Pulmonary artery endothelial cell (primary cell): ENCODE measurements at places on chromosomes 3 and 15.

DNA sequence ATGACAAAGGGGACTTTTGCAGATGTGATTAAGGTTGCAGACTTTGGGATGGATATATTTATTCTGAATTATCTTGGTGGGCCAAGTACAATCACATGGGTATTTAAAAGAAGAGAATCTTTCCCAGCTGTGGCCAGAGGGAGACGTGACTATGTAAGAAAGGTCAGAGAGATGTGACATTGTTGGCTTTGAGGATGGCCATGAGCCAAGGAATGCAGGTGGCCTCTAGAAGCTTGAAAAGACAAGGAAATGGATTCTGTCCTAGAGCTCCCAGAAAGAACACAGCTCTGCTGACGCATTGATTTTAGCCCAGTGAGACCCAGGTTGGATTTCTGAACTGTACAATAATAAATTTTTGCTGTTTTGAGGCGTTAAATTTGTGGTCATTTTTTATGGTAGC is 616.0 kb upstream of the TBL1XR1 start:
- peak; percentile 79 for DNase-seq

- DNase-seq = no peak
Observed at GRCh38 chr15:71052356-71052755, 62.9 kb upstream of the THSD4 start.

DNA sequence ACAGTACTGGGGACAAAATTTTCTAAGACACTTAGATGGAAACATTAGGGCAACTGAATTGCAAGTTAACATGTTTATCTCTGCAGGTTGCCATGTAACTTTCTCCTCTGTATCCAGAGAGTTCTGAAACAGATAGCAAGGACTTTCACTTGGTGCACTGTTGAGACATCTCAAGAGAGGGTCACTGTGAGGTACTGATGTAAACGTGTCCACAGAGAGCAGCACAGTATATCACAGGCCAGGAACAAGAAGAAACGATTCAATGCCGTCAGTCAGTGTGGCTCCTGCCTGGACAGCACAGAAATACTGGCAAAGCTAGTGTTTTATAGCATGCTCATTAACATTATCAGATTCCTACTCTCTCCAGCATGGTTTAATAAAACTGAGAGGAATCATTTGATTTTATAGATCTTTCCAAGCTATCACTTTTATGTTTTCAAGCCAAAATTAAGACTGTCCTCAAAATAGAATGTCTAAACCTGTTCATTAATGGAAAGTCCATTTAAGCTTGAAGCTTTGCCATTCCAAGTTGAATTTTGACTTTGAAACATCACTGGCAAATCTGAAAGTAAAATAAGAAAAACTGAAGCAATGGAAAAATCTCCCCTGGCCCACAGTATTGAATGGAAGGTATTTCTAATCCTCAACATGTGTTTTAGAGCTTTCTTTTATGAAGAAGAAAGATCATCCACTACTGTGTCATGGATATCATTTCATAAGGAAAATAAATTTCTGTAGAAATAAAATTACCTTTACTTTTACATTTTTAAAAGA is 102.7 kb downstream of the IMPG2 start:
- DNase-seq = no peak

- no peak for DNase-seq
Observed at GRCh38 chr3:163548015-163548414, 1530.3 kb downstream of the SI start.
